ENCODE measurements at places on chromosomes 4 and X.

DNA sequence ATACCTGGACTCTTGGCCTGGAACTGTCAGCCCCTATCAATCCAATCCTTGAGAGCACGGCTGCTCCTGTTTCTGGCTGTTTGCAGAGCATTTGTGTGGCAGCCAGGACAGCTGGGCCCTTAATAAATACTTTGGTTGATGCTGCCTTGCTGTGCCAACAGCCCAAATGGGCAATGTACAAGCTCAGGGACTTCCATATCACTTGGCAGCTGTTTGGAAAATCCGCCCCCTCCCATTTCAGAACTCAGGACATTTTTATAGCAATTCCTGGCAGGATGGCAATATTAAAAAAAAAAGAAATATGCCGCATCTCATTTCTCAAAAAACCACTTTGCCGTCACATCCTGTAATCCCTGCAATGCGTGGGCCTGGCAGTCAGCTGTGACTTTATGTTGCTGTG lies 218.9 kb downstream of the HS3ST1 start:
- no peak for DNase-seq

DNA sequence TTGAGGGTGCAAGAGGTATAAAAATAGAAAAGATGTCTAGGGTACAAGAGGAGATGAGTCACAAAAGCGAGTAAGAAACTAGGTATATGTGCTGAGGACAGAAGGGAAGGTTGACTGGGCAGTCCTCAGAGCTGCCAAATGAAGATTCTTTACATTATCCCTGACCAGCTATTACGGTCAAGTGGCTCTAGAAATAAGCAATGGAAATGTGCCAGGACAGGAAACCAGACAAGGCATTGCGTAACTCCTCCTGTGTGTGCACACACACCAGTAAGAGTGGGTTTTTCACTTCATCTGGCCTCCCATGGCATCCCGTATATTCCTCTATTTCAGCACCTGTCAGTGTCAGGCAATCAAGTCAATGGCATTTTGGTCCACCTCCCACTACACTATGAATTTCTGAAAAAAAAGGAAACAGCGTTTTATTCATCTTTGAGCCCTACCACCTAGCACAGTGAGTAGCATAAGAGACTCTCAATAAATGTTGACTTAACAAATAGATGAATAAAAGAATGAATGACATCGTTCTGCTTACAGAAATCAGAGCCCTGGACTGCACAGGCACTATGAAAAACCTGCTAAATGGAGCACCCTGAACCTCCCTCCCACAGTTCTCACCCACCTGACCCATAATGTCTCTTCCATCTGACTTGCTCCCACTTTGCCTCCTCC lies 62.6 kb upstream of the KLF3 start:
- DNase-seq: no peak

GRCh38 chrX:97452283-97452682 lies 568.6 kb downstream of the RPA4 start:
- no peak for DNase-seq

DNA sequence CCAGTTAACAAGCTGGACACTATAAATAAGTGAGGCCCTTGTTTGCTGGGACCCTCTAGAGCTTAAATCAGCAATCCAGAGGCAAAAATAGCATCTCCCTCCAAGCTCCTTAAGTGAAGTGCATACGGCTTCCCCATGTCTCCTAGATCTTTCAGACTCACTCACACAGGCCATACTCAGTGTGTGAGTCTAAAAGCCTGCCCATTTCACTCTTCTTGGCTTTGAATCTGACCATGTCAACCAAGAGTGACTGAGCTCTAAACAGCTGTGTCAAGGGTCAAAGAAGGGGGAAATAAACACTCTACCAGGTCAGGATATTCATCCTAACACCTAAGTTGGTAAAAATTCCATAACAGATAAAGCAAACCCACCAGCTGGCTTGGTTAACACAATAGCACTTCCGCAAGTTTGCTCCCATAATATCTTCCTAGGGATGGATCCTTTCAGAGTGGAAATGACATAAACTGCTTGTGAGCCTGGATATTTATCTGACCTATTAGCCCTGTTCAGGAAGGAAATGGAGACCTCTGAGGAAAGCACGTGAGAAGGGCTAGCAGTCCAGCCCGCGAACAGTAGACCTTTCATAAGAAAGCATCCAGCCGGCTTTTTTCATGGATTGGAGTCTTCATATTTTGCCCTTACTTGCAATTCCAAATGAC lies 65.6 kb downstream of the MID1 start:
- DNase-seq: no peak
